ENCODE measurements at places on chromosomes 11 and 22. TPM values are rescaled to one million over a fixed set of nuclear protein-coding genes. Genes with fewer than 3 reads are reported as not detected.

PTDSS2 gene
- 30.4 TPM for total RNA-seq

XKR3 gene
- total RNA-seq = 0.14 TPM

DNA sequence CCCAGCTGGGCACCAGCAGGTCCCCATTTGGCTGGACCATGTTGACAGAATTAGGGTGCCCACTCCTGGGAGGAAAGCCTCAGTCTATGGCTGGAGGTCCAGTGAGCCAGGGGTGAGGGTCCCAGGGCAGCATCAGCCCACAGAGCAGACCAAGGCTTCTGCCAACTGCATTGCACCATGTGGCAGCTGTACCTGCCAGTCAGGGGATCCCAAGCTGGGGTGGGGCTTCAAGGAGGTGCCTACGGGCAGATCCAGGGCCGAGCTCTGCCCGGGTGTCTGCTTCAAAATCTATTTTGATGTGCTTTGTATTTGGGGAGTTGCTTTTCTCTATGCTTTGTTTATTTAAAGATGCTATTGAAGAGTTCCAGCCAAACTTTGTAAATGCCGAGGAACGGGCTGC, 10.4 kb downstream of the GP1BB start:
- DNase-seq = no peak

DNA sequence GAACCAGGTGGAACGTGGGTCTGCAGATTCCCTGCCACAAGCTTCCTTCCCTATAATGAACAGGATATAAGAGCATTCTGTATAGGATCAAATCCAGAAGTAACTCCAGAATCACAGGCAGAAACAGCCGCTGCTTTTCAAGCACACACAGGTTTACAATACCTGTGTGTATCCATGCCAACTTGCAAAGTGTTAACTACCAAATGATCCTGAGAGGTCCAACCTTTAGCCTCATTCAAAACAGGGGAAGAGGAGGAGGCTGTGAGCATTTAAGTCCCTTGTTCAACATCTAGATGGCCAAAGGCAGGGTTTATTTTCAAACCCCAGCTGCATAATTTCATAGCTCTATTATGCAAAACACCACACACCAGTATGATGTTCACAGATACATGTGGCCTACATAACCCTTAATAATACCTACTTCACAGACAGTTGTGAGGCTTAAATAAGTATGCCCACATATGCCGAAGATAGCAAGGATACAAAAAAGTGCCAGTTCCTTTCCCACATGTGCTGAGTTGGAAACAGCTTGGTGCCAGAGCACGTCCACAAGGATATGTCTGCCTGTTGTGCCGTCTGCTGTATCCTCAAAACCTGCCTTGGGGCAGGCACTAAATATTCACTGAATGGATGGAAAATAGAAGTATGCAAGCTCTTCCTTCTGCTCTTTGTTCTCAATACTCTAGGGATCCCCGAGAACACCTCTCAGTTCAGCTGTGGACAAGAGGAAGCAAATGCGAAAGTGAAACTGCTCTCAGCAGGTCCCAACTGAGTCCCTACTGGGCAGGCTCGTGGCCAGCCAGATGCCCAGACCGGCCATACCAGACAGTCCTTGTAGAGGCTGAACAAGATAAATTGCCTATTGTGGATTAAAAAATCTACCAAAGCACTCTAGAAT, 66.8 kb downstream of the LARGE1 start:
- peak; percentile 75 for DNase-seq

DNA sequence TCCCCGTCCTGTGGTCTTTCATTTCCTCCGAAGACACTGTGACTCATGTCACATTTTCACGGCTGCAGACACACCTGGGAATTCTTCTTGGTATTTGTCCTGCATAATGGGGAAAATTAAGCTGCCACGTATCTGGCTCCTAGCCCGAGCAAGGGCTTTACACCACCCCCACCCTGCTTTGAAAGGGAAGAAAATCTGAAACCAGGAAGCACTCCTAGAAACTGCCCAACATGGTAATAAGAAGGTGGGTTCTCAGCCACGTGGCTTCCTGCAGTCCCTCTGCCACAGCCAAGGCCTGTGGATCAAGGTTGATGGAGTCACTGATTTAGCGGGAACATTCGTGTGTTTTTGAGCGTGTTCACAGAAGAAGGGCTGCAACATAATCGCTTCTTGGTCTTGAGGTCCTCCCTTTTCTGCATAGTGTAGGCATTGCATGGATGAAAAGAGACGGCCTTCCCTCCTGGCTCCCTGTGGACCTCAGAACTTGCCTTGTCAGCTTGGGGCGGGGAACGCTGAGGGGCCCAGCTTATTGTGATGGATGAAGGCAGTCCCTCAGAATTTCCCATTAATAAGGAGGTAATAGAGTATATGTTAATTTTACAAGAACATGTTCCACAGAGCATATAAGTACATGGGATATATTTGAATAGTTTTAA, 292.0 kb downstream of the NTM start:
- DNase-seq = no peak
